ENCODE measurements at places on chromosomes 6 and 20.

DNA sequence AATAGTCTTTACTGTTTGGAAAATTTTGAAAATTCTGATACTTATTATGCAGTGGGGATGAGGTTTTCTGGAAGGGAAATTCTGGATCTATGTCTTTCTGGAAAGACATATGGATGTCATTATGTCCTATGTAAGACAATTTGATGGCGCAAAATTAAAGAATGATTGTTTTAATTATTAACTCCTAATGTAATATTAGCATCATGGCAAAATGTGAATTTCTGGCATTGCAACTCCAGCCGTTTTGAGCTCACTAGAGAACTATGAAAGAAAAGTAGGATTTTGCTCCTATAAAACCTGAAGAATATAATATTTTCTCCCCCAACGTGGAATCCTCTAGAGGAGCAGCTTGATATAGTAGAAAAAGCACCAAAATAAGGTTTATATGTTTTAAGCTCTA, 243.2 kb downstream of the RFPL4B start:
- DNase-seq = no peak

DNA sequence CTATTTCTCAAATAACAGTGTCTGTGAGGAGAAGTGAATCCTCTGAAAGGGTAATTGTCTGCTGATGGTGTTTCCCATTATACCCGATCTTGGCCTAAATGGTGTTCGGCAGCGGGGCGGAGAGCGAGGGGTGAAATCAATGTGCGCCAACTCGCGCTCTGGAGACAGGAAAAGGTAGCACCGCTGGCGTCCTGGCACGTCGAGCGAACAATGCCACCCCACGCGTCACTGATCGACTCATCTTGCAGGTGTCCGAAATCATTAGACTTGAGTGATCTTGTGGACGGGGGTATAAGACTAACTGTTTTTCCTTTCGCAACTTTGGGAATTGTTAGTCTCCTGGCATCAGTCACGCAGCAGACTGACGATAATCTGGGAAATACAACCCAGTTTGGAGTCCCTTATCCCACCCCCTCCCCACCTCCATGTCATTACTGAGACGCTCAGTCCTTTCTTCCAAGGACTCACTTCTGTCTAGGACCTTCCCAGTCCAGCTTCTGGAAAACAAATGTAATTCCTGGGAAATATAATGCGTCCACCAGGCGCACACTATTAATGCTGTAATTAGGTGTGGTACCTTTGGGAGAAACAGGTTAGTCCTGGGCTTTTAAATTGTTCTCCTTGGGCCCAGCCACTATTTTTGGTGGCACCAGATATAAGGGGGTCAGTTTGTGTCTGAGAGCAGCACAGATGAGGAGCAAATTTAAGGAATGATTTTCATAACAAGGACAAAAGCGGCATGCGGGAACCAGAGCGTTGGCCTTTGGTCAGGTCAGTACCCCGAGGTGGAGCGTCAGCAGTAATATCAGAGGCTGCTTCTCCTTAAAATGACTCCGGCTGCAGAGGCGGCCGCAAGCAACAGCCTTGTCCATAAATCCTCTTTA, 2.3 kb downstream of the LINC00237 start:
- no peak for DNase-seq

GRCh38 chr6:16659466-16660156, 101.6 kb downstream of the ATXN1 start:
- no peak for DNase-seq

GRCh38 chr20:36273414-36274180, 32.5 kb upstream of the DLGAP4 start:
- DNase-seq = no peak

DNA sequence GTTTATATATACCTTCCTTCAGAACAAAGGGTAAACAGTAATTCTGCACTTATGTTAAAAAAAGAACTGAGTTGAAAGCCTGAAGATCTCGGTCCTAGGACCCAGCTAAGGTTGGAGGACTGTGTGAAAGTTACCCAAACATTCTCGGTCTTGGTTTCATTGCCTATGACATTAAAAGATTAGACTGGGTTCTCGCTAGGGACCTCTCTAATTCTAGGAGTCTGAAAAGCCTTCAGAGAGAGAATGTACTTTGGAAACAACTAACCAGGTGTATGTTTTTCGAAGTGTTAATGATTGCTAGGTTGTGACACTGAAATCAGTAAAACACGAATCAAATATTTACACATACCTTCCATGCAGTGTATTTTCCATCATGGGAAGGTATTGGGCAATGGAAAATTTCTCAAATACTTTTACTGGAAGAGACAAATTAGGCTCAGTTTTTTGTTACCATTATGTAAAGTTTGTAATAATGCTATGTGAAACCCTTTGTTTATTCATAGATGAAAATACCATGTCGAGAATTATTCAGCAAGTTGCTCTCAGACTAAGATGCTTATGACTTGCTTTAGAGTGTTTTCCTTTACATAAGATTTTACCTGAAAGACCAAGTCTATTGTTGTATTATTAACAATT, 113.7 kb upstream of the LOC128125822 start:
- no peak for DNase-seq

DNA sequence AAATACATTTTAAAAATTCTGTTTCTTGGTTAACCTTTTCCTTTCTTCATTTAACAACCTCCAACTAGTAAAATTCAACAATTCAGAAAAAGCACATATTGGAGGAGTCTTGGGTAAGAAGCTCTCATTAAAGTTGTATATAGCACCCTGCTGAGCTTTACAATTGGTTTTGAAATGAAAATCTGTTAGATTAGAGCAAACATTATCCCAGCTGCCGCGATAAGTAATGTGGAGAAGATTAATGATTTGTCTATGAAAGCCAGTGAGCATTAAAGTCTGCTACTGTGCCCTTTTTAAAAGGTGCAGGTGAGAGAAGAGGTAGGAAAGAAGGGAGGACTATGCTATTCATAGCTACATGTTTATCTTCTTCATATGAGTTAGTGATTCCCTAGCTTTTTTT, 201.5 kb downstream of the ZFAND3 start:
- DNase-seq = no peak

- DNase-seq = no peak
Observed at GRCh38 chr6:130776287-130776925, 50.8 kb upstream of the SMLR1 start.

DNA sequence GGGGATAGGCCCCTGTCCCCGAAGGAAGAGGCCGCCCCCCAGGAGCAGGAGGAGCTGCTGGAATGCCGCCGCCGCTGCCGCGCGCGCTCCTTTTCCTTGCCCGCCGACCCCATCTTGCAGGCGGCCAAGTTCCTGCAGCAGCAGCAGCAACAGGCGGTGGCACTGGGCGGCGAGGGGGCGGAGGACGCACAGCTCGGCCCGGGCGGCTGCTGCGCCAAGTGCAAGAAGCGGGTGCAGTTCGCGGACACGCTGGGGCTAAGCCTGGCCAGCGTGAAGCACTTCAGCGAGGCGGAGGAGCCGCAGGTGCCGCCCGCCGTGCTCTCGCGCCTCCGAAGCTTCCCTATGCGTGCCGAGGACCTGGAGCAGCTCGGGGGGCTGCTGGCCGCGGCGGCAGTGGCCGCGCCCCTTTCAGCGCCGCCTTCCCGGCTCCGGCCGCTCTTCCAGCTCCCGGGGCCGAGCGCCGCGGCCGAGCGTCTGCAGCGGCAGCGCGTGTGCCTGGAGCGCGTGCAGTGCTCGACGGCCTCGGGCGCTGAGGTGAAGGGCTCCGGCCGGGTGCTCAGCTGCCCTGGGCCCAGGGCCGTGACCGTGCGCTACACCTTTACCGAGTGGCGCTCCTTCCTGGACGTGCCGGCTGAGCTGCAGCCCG, 630 bp downstream of the PPP1R3G start:
- no peak for DNase-seq

DNA sequence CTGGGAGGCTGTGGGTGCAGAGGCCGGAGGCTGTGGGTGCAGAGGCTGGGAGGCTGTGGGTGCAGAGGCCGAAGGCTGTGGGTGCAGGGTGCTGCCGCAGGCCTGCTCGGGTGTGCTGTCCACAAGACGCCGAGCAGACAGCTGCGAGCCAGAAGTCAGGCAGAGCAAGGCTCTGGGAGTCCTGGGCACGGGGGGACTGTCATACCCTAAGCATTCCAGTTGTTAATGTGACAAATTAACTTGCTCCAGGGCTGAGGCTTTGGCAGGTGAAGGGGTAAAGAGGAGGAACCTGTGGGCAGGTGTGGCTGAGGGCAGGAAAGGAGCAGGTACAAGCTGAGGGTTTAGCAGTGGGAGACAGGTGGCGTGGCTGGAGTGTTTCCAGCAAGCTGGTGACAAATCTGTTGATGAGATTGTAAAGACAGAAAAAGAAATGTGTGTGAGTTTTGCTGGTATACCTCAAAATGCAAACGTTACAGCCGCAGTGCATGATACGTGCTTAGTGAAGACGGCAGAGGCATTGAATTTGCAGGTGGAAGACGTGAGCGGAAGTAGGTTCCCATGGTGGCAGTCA, 14.2 kb upstream of the ADRM1 start:
- no peak for DNase-seq

DNA sequence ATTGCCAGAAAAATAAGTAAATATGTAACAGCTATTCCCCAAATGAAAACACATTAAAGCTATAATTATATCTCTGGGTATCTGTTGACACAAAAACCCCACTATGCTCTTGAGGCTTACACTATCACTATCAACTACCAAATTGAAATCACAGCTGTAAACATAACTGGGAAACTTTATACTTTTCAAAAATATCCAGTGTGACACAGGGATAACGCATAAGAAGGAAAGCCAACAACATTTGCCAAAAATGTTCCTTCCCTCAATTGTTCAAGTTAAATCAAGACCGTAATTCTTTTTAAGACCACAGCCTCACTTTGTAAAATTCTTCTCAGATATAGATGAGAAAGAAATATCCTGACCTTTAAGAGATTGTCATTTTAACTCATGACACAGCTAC, 3.1 kb downstream of the ZHX3 start:
- DNase-seq = no peak

- no peak for DNase-seq
Observed at GRCh38 chr20:14361509-14362345, 24.3 kb upstream of the FLRT3 start.

- DNase-seq = no peak
Observed at GRCh38 chr20:60872224-60872623, 379.8 kb upstream of the CDH4 start.

GRCh38 chr6:36701401-36701991, 3.9 kb downstream of the RAB44 start:
- no peak for DNase-seq

DNA sequence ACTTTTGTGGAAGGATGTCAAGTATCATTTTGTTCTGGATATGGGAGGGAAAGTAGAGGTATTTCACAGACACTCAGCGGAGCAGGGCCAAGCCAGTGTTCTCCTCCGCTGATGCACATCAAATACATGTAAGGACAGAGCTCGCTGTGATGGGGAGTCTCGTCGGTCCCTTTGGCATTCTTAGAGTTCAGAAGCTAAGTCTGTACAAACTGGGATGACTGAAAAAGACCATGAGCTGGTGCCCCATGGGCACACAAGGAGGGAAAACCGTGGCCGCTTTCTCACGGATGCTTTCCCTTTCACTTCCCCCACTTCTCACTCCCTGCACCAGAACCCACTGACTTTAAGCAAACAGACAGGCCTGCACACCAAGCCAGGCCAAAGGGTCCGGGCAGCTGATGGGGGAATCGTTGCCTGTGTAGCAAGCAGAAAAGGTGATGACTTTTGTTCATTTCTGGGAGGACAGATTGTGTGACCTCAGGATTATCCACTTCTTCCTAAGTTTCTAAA, 27.7 kb upstream of the MPC1 start:
- no peak for DNase-seq

GRCh38 chr6:88376768-88377387, 210.7 kb upstream of the CNR1 start:
- no peak for DNase-seq

DNA sequence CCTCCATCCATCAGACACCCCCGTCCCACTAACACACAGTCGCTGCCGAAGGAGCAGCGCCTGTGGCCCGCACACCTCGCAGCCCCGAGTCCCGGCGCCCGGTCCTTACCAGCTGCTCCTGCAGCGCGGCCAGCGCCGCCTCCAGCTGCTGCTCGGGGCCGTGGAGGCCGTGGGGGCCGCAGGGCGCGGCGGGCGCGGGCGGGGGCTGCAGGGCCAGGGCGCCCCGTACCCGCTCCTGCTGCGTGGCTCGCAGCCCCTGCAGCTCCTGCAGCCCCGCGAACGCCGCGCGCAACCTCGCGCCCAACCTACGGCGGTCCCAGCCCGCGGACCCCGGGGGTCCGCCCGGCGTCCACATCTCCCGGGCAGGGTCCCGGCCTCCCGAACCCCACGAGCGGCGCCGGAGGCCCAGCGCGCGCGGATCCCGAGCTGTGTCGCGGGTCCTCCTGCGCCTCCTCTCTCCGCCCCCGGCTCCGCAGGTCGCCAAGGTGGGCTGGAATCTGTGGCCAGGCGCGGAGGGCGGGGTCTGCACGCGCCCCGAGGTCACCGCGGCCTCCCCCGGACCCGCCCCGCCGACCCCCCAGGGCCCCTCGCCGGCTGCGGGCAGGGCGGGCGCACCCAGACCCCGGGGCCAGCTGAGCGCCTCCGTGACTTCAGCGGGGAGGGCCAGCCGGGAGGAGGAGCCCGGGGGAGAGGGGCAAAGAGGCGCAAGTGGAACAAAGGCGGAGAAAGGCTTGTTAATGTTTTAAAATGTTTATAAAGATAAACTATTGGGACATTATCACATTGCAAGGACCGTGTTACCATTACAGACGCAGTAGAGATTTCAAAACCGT, at the start of gene DACT2:
DACT2 (minus strand) TSS at position 499 of the 833 bp plus-strand sequence; CDS start at position 355, 144 bp downstream.
- DNase-seq = no peak

- DNase-seq = no peak
Observed at GRCh38 chr20:40617594-40617993, 71.4 kb downstream of the MAFB start.

DNA sequence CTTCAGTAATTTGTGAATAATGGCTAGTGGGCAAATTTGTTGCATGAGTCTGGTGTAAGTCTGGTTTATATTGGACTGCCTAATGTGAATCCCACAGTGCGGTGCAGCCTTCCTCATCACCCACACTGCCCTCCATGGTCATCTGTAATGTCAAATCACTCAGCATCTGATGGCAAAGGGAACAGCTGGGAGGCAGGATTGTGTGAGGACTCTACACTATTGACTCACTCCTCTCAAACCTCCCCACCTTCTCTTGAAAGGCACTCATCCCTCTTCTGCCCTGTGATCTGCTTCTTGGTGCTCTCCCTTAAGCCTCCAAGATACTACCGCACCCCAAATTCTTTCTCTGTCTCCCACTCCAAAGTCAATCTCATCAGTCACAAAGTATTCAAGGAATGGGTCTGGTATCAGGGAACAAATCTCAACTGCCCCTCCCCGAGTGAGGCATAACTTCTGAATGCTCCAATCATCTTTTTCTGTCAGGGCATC, 146.0 kb upstream of the BEND6 start:
- no peak for DNase-seq
